NCI-H1048 (cell line): ENCODE measurements at places on chromosomes 11 and 22.

GRCh38 chr22:39362271-39362670 is 12.5 kb downstream of the SYNGR1 start:
- no peak for DNase-seq

DNA sequence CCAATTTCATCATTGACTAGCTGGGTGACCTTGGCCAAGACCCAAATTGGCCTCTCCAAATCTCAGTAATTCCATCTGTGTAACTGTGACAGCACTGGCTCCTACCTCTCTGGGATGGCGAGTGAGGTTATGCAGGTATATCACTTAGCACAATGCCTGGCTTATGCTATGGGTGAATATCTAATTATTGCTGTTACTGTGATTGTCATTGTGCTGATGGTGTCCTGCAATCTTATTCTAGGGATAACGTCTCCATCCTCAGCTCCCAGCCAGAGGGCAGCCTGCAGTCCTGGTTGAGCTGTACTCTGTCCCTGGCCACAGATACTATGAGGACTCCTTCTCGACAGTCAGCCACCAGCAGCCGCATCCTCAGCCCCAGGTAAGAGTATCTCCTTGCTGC is 164.8 kb upstream of the SEZ6L start:
- DNase-seq = no peak

- no peak for DNase-seq
Observed at GRCh38 chr11:121418625-121419114, 33.4 kb upstream of the SORL1 start.

DNA sequence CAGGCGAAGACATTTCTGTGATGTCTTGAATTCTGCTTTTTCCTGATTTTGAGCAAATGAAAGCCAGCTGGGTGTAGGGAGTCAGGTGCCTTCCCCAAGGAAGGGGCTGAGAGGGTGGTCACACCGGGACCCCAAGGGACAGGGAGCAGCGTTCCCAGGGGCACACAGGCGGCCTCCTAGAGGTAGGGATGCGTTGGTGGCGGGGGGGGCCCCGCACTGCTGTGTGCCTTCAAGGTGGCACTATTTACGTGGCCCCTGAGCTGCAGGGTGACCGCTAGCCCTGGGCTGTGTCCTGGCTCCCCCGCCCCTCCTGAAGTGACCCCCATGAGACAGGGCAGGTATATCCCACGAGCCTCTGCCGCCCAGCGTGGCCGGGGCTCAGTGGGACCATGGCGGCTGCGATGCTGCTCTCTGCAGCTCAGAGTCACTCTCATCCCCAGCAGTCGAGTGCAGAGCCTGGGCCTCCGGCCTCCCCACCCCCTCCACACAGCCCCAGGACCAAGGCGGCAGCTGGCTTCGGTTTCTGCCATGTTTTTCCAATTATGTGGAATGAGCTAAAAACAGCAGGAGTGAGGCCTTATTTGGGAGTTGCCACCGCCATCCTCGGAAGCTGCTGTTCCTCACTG is 60.9 kb downstream of the LRP5 start:
- DNase-seq = no peak

- no peak for DNase-seq
Observed at GRCh38 chr11:69615545-69616278, 25.2 kb upstream of the CCND1 start.

- no peak for DNase-seq
Observed at GRCh38 chr22:17120711-17121232, 388 bp downstream of the TMEM121B start.

DNA sequence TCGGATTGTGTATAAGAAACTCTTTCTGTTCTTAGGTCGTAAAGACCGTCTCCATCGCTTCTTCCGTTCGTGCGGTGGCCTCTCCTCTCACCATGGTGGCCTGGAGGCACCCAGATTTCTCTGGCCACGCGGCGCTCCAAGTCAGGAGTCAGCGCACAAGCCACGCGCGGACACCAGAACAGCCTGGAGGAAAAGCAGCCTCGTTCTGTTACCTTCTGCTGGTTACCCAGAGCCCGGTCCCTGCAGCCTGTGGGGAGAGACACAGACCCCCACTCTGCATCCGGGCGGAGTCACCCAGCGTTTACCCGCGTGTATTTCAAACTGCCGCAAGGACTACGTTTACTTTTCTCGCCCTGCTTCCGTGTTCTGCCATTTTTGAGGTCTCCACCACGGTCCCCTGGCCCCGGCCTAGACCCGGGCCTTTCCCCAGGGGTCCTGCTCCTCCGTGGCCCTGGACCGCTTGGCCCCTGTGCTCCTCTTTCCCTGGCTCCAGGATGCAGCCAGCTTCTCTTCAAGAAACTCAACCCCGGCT is 776.1 kb downstream of the BRD1 start:
- DNase-seq = no peak

GRCh38 chr11:76837696-76838677 is 22.7 kb upstream of the ACER3 start:
- no peak for DNase-seq

GRCh38 chr22:30038219-30038618 is 42.0 kb upstream of the HORMAD2 start:
- no peak for DNase-seq

DNA sequence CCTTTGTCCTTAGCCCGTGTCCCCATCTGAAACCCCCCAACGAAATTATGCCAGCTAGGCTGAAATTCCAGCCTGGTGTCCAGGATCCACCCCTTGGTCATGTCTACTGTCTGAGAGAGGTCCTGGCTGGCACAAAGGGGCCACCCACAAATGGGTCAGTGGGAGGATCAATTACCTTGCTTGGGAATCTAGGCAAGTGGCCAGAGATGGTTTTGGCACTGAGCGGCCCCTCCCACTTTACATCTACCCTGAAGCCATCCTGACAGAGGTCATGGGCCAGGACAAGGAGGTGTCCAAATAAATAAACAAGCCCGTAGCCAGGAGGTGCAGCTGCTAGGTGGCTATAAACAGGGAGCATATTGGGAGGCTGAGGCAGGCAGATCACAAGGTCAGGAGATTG is 311.5 kb downstream of the MN1 start:
- DNase-seq = no peak

GRCh38 chr22:27386186-27386585 is 415.4 kb downstream of the MN1 start:
- DNase-seq = no peak

- no peak for DNase-seq
Observed at GRCh38 chr11:35165423-35166368, 26.7 kb downstream of the CD44 start.

- no peak for DNase-seq
Observed at GRCh38 chr11:96969251-96969650, 579.4 kb downstream of the JRKL start.

DNA sequence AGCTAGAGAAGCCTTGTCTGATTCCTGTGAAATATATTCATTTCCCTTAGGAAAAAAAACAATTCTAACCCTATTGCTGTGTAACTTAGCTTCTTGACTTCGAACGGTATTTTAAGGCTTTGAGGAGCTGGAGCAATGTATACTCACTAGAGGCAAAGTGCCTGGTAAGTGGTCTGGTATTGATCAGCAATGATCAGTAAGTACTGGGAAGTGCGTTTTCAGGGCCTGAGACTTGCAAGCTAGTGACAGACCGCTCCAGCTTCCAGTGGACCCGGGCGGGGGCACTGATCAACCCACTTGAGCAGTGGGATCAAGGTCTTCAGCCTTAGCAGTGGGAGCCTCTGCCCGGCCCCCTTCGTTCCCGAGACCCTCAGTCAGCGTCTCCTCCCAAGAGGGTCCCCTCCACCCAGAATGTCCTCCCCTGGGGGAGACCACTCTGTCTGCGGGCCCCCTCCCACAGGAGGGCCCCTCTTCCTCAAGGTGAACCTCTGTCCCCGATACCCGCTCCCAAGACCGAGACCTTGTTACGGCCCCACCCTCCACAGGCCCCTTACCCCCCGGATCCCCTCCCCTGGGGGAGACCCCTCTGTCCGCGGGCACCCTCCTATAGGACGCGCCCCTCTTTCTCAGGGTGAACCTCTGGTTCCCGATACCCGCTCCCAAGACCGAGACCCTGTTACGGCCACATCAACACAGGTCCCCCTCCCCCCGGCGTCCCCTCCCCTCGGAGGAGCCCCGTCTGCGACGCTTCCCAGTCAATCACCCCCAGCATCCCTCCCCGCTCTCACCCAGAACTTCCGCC is 452 bp upstream of the ATXN10 start:
- DNase-seq = no peak

DNA sequence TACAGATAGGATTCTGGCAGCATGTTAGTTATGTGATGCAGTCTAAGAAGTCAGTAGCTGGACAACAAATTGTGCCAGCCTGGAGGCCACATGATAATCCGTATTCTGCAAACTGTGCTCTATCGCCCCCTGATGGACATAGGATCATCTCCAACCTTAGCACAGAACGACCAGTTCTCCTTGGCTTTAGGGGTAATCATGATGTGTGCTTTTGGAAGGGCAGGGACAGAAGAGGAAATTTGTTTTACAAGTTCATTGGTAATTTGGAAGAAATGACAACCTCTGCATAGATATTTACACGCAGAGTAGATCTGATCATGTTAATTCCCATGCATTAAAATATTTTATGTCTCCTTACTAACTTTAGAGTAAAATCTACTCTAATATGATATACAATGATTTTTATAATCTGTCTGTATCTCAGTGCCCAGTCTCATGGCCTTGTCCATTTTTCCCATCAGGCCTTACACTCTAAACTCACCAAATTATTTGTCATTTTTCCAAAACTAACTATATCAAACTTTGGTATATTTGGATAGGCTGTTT is 12.1 kb downstream of the OR10D3 start:
- DNase-seq = no peak

DNA sequence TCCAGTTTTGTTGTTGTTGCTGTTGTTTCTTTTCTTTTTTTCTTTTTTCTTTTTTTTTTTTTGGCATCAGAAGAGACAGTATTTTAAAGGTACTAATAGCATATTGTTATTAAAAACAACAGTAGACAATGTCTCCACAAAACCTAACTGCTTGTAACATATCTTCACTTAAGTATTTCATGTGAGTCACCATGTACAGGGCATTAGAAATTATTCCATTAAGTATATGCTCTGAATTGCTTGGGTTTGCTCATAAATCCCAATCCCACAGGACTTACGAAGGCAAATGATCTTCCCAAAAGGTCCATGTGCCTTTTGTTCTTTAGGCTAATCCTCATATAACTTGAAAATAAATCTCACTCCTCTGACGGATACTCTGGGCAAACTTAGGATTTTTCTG is 35.9 kb downstream of the MAP6 start:
- DNase-seq = no peak

- no peak for DNase-seq
Observed at GRCh38 chr22:24433828-24434470, 6.5 kb downstream of the ADORA2A start.
